ENCODE measurements at places on chromosomes 16 and 17.

DNA sequence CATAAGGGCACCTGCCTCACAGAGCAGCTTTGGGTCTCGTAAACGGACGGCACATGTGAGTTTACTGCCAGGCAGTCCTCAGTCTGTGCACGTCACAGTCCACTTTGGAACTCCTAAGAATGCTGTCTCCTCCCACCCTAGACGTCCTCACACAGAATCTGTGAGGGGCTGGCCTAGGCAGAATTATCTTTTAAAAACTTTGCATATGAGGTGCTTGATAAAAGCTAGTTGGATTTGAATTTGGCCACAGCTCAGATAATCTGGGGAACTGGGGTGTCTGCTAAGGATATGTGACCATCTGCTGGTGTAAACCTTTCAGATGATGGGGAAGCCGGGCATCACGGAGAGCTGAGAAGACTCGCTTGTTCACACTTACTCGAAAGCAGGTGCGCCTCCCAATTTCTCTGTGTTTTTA lies 64.4 kb downstream of the METRNL start:
- no peak for DNase-seq

DNA sequence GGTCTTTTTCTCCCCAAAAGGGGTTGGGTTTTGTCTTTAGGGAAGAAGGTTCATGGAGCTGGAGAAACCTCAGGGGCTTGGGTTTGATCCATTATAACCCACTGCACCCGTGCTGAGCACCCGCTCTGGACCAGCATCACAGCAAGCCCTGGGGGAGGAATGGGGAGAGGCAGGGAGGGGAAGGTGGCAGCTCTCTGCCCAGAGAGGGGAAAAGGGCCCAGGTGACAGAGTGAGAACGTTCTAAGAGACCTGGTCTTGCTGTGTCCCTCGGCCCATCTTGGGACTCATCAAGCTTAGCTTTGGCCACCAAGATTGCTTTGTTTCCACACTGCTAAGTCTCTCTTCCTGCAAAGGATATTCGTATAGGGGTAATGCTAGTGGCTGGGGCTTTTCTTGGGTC lies 38.2 kb upstream of the TAC4 start:
- no peak for DNase-seq

GRCh38 chr17:27634776-27635175 lies 3.8 kb downstream of the LGALS9 start:
- no peak for DNase-seq

- no peak for DNase-seq
Measured at GRCh38 chr16:69465083-69465721, 40.8 kb downstream of the CYB5B start.

DNA sequence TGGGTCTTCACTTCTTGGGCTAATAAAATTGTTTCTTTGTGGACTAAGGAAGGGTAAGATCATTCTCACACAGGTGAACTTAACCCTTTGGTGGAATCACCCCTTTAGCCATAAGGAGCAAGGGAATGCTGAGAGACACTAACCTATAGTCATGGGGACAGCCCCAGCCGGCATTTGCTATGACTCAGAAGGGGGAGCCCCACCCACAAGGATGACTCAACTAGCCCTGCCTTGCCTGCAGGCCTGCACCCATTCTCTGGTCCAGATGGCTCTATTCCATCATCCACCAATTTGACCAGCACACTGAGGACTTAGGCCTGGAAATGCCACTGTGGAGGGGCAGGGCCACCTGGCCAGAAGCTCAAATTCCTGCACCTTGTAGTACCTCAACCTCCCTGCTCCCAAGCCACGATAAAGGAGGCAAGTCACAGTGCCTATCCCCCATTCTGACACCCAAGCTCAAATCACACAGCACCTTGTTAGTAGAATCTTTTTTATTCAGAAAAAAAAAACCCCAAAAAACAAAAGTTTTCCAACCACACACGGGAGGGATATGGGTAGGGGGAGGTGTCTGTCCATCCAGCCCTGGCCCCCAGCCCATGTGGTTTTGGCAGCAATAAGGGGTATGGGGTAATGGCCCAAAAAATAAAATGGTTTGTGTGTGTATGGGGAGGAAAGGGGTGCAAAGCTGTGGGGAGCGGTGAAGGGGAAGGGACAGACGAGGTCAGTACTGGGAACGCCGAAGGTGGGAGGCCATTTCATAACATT lies 3.0 kb downstream of the PFN1 start:
- DNase-seq = peak; percentile 96

Measured in RKO (cell line).